ENCODE measurements at places on chromosomes 7 and 10.

DNA sequence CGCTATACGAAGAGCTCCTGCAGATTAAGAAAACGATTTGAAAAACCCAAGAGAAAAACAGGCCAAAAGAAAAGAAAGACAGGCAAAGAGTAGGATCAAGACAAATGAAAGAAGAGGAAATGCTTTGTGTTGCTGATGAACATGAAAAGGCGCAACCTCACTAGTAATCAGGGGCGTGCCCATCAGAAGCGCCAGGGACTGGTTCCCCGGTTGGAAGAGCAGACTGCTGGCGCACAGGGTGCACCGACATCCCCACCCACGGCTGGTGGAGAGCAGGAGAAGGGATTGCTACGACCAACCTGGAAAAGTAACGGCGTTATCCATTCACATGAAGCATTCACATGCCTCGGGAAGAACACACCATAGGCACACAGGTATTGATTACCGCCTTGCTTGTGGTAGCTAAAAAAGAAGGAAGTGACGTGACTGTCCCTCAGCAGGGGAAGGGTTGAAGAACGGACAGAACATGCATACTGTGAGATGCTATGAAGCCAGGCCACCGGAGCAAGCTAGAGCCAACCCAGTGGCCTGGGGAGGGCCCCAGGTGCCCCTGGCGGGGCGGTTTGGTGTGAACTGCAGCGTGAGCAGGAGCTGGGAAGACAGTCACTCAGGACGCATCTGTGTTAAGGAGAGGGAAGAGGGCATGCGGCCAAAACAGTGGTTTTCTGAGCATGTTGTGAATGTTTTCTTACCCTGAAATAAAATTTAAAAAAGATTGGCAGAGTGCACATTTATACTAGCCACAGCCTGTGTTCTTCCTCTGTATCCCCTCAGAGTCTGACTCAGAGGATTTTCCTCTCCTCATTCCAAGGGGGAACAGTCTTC, 18.3 kb downstream of the AGAP3 start:
- no peak for DNase-seq

DNA sequence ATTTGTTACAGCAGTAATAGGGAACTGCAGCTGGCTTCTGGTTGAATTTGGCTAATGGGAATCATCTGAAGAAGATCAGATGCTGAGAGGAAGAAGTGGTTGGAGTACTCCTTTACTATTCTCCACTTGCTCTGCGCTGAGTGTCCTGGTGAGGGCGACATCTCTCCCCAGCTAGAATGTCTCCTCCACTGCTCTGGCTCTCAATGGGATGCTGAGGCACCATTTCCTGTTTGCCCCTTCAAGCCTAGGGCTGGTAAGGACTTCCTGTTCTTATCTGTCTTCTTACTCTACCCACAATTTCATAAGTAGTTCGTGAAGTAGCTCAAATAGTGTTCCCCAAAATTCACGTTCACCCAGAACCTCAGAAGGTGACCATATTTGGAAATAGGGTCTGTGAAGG, 43.2 kb upstream of the TES start:
- DNase-seq: no peak

- no peak for DNase-seq
Measured at GRCh38 chr10:70302292-70302691, 18.5 kb upstream of the NPFFR1 start.

- no peak for DNase-seq
Measured at GRCh38 chr10:121510201-121510771, 88.0 kb downstream of the FGFR2 start.

- DNase-seq: no peak
Measured at GRCh38 chr7:10239695-10240345, 733.9 kb upstream of the PHF14 start.

GRCh38 chr7:10939237-10939910, 34.3 kb upstream of the PHF14 start:
- DNase-seq: peak; percentile 5

DNA sequence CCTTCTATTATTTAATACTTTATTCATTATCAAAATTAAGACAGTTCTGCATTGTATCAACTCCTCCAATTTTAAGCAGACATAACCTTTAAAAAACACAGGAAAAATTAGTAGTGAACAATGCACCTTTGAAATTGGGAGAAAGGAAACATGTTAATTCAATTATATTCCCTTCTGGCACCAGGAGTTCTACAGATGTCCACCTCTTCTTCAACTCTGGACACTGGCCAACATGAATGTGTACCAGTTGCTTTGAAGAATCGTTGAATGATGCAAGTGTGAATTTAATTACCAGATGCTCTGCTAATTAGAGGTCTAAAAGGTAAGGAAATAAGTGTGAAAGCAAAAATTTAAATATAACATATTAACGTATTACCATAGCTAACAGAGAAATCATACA, 206.7 kb upstream of the IGFBP3 start:
- no peak for DNase-seq

DNA sequence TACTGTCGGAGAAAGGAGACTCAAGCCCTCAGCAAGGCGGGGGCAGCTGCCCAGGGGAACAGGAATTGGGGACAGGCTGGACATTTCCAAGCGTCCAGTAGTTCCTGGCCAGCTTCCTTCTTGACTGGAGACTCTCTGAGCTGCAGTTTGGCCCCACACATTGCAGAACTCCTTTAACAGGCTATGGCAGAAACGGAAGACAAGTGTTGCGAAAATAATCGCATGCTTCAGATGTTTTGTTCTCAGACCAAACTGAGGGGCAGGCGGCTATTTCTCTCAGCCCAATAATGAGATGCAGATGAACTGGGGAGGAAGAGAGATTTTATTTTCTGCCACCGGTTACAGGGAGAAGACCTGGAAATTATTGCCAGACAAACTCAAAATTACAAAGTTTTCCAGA, 88.0 kb upstream of the PFKP start:
- no peak for DNase-seq

GRCh38 chr10:25725917-25726716, 207.9 kb upstream of the MYO3A start:
- DNase-seq: no peak

GRCh38 chr7:150399421-150400007, 20.4 kb downstream of the ZNF775 start:
- DNase-seq: no peak

DNA sequence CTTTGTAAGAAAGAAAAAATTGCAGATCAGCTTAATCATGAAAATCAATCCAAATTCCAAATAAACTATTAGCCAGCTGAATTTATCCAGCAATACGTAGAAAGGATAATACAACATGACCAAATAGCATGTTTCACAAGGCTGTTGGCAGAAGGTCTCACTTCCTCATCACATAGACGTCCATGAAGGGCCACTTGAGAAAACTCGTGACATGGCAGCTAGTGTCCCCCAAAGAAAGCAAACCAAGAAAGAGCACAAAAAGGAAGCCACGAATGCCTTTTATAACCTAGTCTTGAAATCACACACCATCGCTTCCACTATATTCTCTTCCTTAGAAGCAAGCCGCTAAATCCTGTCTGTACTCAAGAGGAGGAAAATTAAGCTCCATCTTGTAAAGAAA, 105.6 kb upstream of the NRBF2 start:
- no peak for DNase-seq

DNA sequence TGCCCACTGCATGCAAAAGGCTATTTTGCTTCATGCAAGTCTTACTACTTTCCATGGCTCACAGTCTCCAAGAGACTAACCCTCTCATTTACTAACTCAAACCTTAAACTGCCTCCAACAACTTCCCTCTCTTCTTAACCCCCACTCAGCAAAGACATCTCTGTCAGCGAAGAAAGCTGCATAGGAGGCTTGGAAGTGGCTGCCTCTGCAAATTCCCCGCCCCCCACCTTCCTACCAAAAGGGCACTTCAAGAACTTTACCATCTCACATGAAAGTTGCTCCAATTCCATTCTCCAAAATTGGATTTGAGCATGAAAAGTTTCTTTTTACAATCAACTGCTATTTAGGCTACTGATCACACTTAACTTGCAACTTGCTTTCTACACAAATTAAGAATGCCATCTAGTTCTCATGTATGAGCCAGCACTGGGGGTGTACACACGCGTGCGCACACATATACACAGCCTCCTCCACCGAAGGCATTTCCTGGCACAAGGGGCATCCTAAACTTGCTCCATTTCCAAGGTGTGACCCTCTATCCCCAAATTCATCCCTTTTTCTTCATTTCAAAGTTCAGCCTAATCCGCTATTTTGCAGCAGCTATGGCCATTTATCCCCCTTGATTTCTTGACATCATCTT, 1.8 kb downstream of the CCDC6 start:
- no peak for DNase-seq

GRCh38 chr10:34178756-34179155, 636.3 kb downstream of the PARD3 start:
- no peak for DNase-seq

DNA sequence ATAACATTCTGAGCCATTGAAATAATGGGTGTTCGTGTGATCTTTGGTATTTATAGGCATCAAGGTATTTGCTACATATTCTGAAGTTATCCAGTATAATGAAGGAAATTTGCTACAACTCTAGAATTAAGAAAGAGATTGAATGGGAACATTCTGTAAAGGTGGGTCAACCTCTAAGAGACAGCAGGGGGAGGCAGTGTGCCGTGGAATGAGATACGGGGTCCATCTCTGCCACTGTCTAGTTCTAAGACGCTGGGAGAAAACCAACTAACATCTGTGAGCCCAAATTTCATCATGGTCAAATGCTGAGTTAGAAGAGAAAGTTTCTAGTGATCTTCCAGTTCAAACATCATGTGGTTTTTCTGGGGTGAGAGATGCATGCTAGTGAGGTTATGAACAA, 368.9 kb downstream of the SORCS1 start:
- no peak for DNase-seq

DNA sequence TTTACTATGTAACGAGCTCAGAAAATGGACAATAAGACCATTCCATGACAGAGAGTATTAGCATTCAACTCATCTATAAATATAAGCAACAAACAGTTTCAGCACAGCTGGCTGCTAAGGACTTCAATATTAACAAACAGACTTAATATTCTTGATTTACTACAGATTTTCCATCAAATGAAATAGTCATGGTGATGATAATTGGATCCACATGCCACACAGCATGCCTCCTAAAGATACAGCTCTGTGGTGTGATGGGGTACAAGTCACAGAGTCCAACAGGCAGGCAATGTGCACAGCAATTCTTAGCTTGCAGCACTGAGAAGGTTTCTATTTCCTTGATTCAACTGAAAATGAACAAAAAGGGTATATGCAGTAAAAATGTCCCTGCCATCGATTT, 54.0 kb downstream of the DOCK4 start:
- DNase-seq: no peak

DNA sequence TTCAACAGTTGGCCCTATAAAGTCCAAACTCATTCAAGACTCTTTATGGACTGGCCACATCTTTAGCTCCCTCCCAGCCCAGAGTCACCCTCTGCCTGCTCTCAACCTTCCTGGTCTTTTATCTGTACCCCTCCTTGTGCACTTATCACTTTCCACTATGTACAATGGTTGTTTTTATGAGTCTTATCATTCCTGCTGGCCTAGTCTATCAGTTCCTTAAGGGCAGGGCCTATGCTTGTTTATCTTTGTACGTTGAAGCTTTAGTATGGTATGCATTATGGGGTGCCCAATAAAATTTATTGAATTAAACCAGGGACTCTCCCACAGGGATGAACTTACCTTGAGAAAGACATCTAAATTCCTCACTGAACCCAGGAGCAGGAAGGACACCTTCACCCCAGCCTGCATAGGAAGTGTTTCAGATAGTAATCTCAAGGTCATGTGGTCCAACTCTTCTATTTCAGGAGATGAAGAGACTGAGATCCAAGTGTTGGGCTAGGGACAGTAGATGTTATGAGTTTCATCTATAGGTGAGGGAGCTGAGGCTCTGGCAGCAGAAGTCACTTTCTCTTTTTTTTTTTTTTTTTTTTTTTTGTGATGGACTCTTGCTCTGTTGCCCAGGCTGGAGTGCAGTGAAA, 13.3 kb upstream of the PDCD4 start:
- DNase-seq: no peak

DNA sequence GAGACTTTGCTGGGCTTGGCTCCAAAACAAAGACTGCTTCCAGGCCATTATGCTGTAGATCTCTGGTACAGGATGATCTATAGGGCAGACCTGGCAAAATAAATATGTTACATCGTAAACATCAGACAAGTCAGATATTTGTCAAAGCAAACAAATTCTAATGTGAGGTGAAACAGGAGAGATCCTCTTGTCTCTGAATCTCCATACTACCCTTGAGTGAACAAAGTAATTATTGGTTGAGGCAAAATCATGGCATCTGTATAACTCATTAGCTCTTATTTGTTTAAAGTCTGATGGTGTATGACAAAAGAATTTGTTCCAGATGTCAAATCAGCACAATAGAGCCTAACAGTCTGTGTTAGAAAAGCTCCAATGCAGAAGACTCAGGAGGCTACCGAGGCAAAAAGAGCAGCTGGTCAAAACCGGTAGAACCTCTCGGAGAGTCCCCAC, 1291.5 kb downstream of the TYW1 start:
- no peak for DNase-seq

DNA sequence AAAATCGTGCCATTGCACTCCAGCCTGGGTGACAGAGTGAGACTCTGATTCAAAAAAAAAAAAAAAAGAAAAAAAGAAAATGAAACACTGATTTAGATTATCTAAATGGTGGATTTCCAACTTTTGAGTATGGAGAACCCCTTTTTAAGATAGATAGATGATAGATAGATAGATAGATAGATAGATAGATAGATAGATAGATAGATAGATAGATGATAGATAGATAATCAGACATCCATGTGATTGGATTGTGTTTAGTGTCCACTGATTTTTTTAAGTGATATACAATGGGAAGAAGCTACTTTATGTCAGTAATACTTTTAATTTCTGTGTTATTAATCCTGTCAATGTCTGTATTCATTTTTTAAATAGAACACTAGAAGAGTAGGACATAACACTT, 6.0 kb downstream of the OIT3 start:
- DNase-seq: no peak

DNA sequence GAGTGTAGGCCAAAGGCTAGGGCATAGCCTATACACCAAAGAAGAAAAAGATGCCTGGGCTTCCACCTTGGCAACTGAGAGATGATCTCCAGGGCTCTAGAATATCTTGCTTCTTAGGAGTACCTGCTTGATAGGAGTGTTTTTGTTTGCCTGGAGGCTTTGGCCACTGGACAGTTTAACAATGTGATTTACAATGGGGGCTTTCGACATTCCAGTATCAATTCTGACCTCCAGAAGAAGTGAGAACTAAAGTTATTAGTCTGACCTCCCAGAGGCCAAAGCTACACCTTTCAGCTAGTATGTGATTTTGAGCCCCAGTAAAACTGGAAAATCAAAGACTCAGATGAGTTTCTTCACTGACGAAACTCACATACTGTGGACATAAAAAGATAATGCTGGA, 96.1 kb downstream of the JMJD1C start:
- no peak for DNase-seq

- no peak for DNase-seq
Measured at GRCh38 chr7:2175091-2175490, 57.7 kb downstream of the MAD1L1 start.

DNA sequence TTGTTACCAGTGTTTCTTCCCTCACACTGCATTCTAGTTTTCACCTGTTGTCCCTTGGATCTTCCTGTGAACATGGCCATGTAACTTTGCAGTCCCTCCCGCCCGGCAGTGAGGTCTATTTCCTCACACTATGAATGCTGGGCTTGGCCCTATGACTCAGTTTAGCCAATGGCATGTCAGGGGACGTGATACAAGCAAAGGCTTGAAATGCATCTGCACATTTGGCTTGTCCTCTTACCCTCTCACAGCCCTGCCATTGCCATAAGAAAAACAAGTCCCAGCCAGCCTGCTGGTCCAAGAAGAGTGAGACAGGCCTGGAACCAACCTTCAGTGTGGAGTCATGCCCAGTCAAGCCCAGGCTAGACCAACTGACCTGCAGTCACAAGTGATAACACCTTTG, 17.1 kb upstream of the EZH2 start:
- no peak for DNase-seq

- no peak for DNase-seq
Measured at GRCh38 chr10:10222304-10222841, 795.3 kb upstream of the CELF2 start.
